Stimulated activated CD4-positive, alpha-beta T cell treated with anti-CD3 and anti-CD28 coated beads, Interleukin-15, amount 100 ng/mL, for 1 hour (primary cell): ENCODE measurements at places on chromosomes 1 and 21.

DNA sequence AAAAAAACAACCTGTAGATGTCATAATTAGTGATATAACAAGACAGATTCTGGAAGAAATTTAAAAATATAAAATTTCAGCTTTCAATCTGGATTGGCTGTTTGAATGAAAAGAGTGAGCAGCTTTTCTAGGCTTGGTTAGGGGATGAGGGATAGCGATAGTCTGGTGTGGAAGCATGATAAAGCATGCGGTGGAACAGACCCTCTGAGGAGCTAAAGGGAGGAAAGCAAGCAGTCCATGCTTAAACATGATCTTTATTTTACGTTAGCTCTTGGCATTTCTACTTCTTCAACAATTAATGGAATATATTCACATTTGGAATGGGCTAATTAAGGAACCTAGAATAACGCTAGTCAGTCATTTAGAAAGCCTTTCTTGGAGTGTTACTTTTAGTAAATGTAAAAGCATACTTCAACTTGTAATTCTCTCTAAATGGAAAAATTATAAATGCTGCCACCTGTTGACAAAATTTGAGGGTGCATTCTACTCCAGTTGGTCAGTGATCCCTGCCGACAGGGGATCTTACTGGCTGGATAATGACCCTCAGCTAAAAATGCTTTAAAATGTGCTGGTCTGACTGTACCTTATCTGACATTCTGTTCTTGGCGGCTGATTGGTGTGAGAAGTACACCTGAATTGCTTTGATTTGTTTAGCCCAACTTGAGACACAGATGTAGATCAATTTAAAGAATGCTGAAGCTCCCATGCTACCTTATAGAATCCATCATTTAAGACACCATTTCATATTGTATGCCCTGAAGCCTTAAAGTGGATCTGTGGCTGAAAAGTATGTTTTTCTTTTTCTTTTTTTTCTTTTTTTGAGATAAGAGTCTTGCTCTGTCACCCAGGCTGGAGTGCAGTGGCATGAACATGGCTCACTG lies 61.2 kb downstream of the AK4 start:
- DNase-seq, result no peak

DNA sequence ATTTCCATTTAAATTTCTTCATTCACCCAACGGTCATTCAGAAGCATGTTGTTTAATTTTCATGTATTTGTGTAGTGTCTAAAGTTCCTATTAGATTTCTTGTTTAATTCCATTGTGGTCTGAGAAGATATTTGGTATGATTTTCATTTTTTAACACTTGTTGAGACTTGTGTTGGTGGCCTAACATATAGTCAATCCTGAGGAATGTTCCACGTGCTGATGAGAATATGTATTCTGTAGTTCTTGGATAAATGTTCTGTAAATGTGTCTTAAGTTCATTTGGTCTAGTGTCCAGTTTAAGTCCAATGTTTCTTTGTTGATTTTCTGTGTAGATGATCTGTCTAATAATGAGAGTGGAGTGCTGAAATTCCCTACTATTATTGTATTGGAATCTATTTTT lies 22.7 kb upstream of the LCE5A start:
- no peak for DNase-seq

DNA sequence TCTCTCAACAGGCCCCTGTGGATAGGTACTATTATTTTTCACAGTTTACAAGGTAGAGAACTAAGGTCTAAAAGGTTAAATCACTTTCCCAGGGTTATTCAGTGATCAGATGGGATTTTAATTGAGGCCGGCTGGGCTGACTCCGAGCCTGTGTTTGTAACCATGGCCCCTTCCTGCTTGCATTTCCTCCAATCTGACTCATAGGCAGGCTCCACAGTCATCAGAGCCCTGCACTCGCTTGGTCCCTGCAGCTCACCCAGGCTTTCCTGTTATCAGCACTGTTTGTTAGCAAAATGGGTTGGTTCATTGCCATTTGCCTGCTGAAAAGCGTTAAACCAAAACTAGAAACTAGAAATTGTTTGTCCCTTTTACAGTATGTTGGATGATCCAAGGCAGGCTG lies 41.4 kb upstream of the LMX1A start:
- DNase-seq, result no peak

DNA sequence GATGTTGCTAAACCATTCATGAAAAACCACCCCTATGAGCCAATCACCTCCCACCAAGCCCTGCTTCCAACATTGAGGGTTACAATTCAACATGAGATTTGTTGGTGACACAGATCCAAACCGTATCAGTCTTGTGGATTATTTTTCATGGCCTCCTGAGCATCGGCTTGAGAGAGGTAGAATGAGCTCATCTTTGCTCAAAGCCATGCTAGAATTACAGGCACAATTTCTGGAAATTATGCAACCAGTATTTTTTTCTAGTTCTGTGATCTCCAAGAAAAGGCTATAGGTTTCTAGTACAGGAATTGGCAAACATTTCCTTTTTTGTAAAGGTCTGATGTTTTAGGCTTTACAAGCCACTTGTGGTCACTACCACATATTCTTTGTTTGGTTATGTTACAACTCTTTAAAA lies 219.4 kb downstream of the DUSP10 start:
- no peak for DNase-seq

DNA sequence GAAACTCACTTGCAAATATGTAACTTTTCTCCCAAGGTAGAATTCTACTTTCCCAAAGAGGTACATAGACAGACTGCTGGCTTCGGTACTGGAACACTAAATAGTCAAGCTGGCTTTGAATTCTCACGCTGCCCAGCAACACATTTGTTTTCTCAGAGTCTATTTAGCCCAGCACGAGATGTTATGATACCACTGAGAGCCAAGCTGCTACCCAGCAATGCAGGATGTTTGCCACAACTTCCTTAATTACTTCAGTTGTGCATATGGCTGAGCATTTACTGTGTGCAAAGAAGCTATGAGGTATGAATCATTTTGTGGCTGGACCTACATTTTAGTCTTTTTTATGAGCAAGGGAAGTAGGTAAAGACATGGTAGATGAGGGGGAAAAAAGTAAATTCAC lies 793.2 kb downstream of the PLA2G4A start:
- DNase-seq, result no peak

- DNase-seq, result no peak
Observed at GRCh38 chr1:15382601-15383518, 26.8 kb upstream of the EFHD2 start.

DNA sequence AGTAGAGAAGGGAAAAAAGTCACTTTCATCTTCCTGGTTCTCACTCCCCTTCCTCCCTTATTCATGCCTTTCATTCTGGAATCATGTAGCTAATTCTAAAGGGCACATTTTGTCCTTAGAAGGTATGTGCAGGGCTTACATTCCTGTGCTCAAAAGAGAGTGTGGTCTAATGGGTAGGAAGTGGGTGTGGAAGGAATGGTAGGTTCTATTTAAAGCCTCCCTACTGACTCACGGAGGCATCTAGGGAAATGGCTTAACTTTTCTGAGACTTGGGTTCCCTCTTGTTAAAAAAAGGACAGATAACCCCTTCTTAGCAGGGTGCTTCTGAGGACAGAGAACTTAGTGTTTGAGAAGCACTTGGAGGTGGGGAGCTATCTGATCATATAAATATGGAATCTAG lies 249.3 kb upstream of the DUSP10 start:
- no peak for DNase-seq

GRCh38 chr1:182215764-182216163 lies 154.3 kb upstream of the ZNF648 start:
- no peak for DNase-seq

- DNase-seq, result no peak
Observed at GRCh38 chr1:117608115-117608615, 2.3 kb downstream of the TENT5C start.

DNA sequence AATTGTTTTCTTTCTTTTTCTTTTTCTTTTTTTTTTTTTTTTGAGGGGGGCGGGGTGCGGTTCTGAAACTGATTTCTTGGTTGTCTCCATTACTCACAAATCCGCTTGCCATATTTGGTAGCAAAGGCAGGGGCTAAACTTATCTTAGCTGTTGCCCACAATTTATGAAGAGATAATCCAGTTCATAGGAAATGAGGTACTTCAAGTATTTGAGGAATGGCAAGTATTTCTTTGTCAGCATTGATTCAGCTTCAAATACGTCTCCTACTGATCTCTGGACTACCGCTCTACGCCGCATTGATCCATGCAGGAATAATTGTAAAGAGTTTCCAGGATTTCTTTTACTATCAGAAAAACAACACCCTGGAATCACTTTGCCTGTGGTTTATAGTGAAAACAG lies 289.2 kb upstream of the DPYD start:
- DNase-seq, result no peak

- DNase-seq, result no peak
Observed at GRCh38 chr1:245132771-245133170, 22.0 kb upstream of the KIF26B start.

GRCh38 chr1:156862997-156863599 lies 2.4 kb downstream of the NTRK1 start:
- DNase-seq, result no peak

GRCh38 chr1:212727386-212728181 lies 27.9 kb upstream of the BATF3 start:
- DNase-seq, result no peak

DNA sequence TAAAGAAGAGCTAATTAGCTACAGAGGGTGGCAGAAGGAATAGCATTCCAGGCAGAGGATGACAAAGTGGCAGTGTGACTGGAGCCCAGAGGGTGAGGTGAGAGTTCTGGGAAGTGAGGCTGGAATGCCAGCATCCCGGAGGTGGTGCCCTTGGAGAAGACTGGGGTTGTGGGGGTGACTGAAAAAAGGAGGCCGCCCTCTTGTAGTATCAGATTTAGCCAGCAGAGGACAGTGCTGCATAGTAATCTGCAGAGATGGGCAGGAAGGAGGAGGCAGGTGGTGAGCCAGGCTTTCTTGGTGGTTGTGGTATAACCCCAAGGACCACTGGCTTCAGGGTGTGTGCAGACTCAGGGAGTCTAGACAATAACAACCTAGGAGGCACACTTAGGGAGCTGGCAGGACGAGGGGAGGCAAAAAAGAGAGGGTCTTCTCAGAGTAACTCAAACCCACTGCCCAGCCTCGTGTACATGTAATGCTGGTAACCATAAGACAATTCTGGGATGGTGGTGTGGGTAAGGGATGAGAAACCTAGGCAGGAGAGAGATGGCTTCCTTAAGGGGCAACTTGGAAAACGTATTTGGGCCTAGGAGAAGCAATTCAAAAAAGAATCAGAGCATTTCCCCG lies 30.5 kb downstream of the MROH7 start:
- DNase-seq, result peak; percentile 36

DNA sequence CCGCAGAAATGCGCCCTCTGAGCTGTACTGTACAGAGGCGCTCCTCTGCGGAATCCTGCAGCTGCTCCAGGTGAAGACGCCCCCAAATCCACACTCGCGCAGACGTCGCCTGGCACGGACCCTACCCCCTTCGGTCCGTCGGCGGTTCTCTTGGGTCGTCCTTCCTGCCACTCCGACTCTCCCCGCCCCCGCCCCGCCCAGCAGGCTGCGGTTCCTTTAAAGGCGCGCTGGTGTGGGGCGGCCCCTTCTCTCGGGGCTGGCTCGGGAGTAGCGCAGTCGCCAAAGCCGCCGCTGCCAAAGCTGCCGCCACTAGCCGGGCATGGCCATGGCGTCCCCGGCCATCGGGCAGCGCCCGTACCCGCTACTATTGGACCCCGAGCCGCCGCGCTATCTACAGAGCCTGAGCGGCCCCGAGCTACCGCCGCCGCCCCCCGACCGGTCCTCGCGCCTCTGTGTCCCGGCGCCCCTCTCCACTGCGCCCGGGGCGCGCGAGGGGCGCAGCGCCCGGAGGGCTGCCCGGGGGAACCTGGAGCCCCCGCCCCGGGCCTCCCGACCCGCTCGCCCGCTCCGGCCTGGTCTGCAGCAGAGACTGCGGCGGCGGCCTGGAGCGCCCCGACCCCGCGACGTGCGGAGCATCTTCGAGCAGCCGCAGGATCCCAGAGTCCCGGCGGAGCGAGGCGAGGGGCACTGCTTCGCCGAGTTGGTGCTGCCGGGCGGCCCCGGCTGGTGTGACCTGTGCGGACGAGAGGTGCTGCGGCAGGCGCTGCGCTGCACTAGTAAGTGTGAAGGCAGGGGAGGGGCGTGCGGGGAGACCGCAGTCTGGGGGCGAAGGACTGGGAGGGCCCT lies at the start of gene RASSF5:
TSS of gene RASSF5 (plus strand) at position 248 of the 846 bp plus-strand sequence. CDS start at position 320, 72 bp downstream.
- DNase-seq, result peak; percentile 75

DNA sequence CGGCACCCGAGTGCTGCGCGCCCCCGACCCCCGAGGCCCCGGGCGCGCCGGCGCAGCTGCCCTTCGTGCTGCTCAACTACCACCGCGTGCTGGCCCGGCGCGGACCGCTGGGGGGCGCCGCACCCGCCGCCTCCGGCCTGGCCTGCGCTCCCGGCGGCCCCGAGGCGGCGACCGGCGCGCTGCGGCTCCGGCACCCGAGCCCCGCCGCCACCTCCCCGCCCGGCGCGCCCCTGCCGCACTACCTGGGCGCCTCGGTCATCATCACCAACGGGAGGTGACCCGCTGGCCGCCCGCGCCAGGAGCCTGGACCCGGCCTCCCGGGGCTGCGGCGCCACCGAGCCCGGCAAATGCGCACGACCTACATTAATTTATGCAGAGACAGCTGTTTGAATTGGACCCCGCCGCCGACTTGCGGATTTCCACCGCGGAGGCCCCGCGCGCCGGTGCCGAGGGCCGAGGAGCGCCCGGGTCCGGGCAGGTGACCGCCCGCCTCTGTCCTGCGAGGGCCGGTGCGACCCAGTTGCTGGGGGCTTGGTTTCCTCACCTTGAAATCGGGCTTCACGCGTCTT lies 49.0 kb downstream of the SIM2 start:
- no peak for DNase-seq

- DNase-seq, result no peak
Observed at GRCh38 chr1:102191723-102192122, 195.0 kb upstream of the OLFM3 start.

GRCh38 chr1:228174482-228175315 lies 9.1 kb downstream of the IBA57 start:
- no peak for DNase-seq

DNA sequence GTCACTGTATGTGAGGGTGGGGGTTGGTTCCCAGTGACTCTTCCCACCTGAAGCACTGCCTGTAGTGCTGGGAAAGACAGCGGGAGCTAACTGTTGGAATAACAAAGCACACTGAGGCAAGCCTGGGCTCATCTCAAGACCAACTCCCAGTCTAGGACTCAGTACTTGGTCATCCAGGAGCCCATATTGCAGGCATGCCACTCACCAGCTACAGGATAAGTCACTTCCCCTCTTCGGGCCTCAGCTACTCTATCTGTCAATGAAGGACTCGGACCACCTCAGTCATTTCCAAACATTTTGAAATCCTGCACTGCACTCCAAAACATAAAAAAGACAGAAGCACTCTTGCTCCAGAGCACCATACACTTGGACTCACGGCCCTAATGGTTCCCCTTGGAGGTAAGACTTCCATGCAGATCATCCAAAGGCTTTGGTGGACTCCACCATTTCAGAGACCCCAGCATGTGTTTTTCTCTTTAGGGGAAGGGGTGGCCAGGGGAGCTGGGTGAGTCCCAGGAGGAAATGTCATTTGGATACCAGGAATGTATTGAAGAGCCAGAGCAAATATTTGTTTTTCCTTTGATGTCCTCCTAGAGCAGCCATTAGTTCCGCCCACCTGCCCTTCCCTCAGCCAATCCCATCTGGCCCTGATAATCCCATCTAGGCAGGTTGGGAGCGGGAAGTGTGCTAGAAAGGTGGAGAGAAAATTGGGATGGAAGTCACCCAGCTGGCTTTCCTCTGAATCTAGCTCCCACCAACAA lies 3.1 kb downstream of the NUAK2 start:
- no peak for DNase-seq

GRCh38 chr1:180234369-180235076 lies 4.5 kb downstream of the LHX4 start:
- DNase-seq, result no peak

GRCh38 chr1:71156590-71156989 lies 75.8 kb upstream of the ZRANB2 start:
- DNase-seq, result no peak

GRCh38 chr1:89725011-89725370 lies 92.1 kb downstream of the LRRC8C start:
- DNase-seq, result peak; percentile 26
